ENCODE measurements at places on chromosomes 6 and 20.

DNA sequence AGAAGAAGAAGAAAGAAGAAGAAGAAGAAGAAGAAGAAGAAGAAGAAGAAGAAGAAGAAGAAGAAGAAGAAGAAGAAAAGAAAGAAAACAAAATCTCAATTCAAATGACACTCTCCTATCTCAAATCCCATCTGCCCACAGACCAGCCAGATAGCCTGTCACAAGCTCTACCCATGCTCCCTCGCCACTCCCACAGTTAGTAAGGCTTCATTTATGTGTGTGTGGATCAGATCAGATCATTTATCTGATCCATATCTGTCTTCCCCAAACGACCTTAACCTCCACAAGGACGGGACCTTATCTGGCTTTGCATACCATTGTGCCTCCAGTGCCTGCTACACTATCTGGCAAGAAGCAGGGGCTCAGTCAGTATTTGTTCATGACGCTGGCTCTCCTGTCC is 81.9 kb upstream of the RREB1 start:
- no peak for DNase-seq

DNA sequence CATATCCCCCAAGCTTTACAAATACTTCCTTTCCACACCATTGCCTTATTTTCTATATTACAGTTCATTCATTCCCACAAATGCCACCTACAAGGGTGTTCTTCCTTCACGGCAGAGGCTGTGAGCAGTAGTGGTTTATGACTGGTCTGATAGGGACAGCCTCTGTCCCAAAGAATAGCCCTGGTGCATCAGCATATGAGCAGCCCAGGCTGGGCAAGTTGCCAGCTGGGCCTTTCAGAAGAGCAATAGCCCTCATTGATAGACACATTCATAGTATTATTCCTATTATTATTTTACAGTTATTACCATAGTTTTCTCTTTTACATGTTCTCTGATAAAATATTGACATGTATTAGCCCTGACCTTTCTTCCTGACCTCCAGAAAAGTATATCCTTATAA is 149.9 kb downstream of the MMS22L start:
- no peak for DNase-seq

- DNase-seq = peak; percentile 70
These were observed 5.7 kb upstream of the NECAB3 start for GRCh38 chr20:33679758-33680485.

DNA sequence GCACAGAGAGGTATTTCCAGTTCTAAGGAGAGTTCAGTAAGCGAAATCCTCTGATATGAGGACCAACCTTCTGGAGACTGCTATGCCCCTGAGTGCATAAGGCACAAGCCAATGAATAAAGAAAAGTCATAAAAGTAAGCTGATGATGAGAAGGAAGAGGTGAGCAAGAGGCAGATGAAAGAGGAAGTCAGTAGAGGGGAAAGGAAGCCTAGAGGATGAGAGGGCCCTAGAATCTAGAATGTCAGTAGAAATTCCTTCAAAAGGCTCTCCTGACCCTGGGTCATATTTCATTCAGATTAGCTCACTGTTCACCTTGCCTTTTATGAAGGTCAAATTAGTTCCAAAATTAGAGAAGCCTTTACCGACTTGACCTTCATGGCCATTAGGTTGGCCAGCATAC is 209.2 kb downstream of the CD83 start:
- DNase-seq = no peak

DNA sequence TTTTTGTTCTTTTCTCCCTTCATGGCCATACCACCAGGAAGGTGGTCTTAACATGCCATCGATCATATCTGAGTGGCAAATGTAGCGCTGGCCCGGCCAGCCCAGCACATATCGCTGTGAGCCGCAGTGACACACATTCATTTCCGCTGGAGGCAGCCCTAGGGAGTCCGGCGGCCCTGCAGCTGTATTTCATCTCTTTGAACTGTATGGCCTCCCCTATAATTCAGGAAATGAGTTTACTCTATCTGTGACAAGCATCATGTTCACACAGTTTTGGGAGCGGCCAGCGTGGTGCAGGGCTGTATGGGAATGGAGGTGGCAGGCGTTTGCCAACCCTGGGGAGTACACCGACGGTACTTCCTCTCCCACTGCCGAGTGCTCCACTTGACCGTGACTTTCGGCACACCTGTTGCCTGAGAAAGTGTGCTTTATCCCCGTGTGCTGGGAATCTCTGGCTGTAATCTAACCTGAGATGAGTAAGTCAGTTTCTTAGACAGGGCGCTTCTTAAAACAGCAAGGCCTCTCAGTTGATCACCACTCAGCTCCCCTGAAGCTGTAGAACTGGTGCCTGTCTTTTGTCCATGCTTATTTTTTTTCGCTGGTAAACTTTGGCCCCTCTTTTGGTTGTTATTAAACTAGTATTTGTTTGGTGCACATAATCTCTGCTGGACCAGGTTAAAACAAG is 257.1 kb upstream of the TAB2 start:
- peak; percentile 63 for DNase-seq

DNA sequence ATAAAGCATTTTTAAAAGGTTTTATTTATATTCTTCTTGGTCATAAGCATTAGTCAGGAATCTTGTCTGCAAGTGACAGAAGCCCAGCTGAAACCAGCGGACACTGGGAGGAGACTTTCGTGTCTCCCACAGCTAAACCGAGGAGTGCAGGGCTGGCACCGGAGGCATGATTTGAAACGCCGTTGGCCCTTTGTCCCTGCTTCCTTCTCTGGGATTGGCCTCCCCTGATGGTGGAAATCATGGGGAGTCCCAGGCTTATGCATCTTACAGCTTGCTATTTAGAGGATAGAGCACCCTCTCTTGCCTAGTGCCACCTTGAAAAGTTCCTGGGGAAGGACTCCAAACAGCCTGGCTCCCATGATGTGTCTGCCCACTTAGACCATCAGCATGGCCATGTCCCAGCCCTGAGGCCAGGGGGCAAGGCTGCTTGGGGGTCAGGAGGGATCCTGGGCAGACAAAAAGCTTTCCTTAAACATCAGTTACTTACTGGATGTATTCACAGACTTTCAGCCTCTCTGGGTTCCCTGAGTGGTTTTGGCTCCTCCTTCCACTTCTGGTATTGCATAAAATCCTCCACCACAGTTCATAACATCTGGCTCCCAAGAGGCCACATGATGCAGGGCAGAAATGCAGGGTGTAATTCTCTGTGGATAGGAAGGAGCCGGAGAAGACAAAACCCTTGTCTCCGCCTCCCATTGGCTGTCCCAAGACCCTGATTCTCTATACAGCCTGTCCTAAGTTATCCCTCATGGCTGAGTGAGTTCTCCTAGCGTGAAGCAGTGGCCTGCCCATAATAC is 49.3 kb upstream of the INSM1 start:
- no peak for DNase-seq

DNA sequence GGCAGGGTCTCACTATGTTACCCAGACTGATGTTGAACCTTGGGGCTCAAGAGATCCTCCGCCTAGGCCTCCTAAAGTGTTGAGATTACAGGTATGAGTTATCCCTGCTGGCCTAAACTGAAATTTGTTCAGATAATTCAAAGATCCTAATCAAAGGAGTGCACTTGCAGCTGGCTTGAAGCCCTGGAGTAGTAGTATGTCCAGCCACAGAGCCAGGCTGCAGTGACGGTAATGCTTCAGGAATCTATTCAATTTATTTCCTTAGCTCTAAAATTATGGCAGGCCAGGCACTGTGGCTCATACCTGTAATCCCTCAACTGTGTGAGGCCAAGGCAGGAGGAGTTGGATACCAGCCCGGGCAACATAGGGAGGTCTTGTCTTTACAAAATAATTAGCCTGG is 1.4 kb upstream of the DDX43 start:
- DNase-seq = no peak

- no peak for DNase-seq
These were observed 153.8 kb downstream of the UNC5CL start for GRCh38 chr6:40885139-40885774.

GRCh38 chr6:24659561-24659960 is 7.1 kb downstream of the TDP2 start:
- DNase-seq = no peak

DNA sequence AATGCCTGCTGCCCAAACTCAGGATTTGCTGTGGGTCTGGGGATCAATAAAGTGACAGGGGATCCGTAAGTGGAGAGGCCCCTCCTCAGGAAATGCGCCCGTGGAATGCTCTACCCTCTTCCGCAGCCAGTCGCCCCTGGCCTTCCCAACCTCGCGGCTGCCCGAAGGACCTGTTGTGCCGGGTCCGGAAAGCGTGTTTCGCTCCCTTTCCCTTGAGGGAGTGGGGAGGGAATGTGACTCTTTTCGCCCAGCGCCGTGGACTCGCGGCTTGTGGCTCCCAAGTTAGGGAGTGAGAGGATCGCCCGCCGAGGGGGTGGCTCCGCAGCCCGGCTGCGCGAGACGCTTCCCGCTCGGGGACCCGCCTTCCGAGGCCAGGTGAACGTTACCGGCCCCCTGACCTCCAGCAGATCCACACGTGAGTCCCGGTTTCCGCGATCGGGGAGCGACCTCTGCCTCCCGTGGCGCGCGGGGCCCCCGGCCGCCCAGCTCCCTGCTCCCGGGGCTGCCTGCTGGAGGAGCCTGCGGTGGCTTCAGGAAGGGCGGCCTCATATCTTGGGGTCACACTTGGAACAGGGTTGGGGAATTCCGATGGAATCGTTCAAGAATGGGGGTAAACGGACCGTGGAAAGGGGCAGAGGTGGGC is 666 bp downstream of the TPD52L1 start:
- DNase-seq = peak; percentile 31

- no peak for DNase-seq
These were observed 66.3 kb downstream of the CEP162 start for GRCh38 chr6:84161190-84161589.

DNA sequence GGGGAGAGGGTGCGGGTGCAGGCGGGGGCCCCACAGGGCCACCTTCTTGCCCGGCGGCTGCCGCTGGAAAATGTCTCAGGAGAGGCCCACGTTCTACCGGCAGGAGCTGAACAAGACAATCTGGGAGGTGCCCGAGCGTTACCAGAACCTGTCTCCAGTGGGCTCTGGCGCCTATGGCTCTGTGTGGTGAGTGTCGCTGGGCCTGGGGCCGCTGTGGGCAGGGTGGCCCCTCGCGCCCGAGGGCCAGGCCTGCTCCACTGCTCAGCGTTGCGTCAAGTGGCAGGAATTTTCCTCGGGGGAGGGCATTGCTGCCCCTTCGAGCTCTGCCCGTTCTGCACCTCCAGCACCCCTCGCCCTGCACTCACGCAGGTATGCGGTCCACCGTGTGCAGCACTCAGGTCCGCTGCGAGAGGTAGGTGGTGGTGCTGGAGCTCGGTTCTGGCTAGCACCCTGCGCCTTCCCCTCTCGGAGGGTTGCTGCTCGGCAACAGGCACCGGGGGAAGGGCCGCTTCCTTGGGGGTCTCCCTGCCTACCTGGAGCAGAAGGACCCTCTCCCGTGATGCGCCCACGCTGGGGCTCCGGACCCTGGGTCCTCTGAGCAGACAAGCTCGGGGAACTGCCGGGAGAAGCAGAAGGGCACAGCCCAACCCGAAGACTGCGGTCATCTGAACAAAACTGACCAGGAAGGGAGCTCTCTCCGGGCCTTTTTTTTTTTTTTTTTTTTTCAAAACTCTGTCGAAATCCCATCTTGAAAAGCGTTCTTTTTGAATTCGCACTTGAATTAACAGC is 674 bp downstream of the MAPK14 start:
- DNase-seq = no peak

GRCh38 chr6:52663120-52663935 is 7.6 kb upstream of the TMEM14A start:
- peak; percentile 40 for DNase-seq

- no peak for DNase-seq
These were observed 36.1 kb upstream of the PAQR8 start for GRCh38 chr6:52325695-52326471.

- DNase-seq = no peak
These were observed 52.8 kb downstream of the MYB start for GRCh38 chr6:135233686-135234491.

GRCh38 chr6:150004783-150005717 is 20.3 kb downstream of the RAET1L start:
- DNase-seq = peak; percentile 92

DNA sequence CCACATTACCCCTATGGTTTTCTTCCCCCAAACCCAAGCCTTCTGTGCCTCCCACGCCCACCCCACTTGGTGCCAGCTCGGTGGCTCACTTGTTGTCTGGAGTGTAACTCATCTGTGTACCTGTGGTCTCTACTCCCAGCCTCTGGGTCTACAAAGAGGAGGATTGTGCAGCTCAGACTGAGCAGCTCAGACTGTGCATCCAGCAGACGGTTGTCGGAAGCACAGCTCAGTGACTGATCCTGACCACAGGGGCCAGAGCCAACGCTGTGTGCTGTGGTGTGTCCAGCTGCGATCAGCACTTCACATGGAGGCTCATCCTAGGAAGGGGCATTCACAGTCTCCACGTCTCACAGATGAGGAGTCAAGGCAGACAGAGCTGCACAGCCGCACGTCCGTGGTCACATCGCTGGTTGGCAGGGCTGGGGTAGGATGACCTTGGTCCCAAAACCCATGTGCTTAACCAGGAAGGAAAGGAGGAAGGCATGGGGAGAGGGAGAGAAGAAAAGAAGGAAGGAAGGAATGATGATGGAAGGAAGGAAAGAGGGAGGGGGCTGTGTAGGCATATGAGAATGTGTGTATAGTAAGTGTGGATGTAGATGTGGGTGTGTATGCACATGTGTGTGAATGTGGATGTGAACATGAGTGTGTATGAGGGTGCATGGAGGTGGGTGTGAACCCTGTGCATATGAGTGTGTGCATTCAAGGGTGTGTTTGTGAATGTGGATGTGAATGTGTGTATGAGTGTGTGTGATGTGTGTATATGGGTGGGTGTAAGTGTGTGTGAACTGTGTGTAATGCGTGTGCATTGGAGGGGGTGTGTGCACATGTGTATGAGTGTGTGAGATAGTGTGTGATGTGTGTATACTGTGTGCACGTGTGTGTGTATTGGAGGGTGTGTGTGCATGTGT is 28.2 kb upstream of the STX16 start:
- DNase-seq = no peak

DNA sequence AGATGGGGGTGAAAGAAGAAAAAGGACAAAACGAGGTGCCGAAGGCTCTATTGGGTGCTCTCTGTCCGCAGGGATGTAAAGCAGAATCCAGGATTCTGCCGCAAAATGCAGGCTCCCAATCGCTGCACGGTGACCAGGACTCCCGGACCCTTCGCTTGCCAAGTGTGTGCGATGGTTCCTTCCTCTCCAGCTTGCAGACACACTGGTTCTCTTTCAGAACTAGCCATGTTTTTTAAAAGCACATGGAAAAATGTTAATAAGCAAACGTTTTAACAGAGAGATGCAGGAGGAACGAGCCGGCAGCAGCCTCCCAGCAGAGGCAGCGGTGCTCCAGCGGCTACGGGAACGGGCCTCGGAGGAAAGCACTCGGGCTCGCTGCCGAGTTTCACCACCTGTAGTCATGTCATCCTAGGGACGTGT is 59.6 kb downstream of the ZNF831 start:
- DNase-seq = no peak

DNA sequence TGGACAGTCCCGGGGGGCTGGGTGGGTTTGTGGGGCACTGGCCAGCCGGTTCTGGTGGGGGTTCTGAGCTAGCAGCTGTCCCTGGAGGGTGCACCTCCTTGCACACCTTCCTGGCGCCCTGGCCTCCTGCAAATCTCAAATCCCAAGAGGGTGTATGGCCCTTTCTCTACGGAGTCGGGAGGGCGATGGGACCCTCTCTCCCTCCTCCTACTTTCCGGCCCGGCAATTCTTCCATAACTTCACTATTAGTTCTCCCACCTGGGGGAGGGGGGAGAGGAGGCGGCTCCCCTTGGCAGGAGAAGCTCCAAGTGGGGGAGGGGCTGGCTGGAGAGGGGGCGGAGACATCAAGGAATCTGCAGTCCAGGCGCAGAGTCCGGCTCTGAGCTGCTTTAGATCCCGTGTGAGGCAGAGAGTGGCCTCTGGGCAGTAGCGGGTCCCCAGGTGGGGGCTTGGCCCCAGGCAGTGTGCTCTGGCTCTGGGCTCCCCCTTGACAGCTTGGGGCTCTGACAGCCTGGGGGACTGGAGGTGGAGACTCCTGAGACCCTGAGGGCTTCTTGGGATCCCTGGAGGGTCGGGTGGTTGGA is 1.4 kb upstream of the LAMA5 start:
- no peak for DNase-seq

Measured in activated naive CD8-positive, alpha-beta T cell treated with anti-CD3 and anti-CD28 coated beads, Interleukin-2, amount 10 ng/mL, durations not matched to agents 7 days and 5 days (primary cell).